Bone marrow (tissue), 2 donors: ENCODE measurements at places on chromosomes 16 and 17.

DNA sequence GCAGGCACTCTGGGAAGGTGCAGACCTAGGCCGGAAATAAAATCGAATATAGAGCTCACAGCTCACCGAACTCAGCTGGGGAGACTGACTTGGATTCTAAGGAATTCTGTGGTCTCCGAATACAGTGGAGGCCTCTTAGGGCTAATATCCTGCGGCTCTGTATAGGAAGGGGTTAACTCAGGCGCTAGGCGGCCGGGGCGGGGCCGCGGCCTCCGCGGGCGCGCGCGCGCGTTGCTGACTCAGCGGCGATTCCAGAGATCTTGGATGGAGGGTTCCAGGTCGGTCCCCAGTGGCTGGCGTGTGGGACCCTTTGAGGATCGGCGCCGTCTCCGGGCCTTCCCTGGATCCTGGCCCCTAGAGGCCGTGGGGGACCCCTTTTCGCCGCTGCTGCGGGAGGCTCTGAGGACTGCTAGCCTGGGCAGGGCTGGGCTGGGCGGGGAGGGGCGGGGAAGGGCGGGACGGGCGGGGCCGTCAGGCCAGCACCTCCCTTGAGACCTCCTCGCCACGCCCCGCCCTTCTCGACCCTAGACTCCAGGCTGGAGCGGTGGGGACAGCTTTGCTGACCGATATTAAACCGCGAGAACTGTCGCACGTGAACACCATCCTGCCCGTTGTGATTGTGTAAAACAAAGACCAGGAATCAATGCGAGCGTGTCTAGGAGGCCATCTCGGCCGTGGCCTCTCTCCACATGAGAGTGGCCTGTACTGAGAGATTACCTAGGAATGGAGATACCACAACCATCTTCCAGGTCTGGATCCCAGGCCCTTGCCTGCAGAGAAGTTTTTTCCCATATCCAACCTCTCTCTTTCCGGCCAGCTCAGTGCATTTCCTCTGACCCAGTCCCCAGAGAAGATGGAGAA, 1.4 kb upstream of the PLEKHH3 start:
- peak; percentile 76 for DNase-seq

DNA sequence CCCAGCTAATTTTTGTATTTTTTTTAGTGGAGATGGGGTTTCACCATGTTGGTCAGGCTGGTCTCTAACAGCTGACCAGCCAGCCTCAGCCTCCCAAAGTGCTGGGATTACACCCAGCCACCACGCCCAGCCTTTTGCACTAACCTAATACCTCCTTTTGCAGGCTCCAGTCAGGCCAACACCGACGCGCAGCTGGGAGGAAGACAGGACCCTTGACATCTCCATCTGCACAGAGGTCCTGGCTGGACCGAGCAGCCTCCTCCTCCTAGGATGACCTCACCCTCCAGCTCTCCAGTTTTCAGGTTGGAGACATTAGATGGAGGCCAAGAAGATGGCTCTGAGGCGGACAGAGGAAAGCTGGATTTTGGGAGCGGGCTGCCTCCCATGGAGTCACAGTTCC, 2.0 kb downstream of the TRPV2 start:
- DNase-seq, result no peak

DNA sequence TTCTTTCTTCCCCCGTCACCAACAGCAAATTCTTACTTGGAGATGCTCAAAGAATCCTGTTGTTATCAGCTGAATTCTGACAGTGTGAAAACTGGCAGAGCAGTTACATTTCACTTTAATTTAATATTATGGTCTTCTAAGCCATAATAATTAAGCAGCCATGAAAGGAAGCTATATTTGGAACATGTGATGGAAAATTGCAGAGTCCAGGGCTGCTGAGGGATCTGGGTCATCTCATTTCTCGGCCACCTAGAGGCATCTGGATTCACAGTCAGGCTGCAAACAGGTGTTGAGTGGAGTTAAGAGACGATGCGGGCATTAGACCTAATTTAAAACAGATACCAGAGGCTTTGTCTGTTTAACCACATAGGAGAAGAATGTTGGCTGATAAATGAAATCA, 38.4 kb downstream of the CHD9NB start:
- DNase-seq, result no peak

DNA sequence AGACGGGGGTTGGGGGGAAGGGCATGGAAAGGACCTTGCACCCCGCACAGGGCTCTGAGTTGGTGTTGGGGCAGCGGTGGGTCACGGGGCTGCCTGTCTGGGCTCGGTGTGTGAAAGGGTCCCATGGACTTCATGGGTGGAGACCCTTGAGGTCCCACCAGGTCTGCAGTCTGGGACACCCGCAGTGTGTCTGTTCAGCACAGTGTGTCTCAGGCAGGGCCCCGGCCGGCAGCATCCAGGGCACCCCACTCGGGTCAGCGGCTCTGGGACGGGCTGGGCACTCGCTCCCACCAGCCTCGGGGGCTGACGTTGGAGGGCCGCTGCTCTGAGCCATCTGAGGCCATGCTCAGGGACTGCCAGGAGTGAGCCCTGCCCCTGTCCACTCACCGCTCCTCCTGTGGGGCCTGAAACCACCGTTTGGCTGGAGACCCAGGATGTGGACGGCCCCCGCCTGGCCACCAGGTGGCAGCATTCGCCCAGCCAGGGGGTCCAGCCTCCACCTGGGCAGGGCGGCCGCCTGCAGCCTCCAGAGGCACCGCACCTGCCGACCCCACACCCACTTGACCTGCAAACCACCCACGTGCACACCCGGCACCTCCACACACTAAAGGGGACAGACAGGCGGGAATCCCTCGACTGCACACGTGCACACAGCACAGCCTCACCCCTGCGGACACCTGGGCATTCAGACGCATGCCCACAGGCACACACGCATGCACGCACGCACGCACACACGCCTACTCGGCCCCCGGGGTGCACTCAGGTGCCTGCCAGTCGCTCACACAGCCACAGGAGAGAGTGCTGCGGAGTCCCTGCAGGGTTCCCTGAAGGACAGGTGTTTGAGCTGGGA, 10.1 kb upstream of the ZFPM1 start:
- no peak for DNase-seq

DNA sequence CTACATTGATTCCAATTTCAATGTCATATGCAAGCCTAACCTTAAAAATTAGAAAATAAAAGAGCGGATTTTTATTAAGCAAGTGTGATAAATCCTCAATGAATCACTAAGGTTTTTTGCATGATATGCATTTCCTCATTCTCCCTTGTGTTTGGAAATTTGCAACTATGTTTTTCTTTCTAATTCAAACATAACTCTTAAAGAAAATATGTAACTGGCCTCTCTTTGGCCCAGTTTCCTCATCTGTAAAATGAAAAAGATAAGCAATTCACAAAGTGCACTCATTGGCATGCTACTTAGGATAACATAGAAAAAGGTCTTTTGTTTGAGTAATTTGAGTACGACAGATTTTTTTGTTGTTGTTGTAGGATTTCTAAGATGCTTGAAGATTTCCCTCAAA, 295.5 kb downstream of the CDH11 start:
- no peak for DNase-seq

GRCh38 chr17:74754832-74755231, 6.4 kb downstream of the NHERF1 start:
- no peak for DNase-seq

DNA sequence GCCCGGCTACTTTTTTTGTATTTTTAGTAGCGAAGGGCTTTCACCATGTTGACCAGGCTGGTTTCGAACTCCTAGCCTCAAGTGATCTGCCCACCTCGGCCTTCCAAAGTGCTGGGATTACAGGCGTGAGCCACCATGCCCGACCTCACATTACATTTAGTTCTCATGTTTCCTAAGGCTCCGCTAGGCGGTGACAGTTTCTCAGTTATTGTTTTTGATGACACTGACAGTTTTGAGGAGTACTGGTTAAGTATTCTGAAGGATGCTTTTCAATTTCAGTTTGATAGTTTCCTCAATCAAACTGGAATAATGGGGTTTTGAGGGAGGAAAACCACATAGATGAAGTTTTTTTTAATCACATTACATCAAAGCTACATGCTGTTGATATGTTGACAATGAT, 1028.5 kb downstream of the CDH8 start:
- no peak for DNase-seq

DNA sequence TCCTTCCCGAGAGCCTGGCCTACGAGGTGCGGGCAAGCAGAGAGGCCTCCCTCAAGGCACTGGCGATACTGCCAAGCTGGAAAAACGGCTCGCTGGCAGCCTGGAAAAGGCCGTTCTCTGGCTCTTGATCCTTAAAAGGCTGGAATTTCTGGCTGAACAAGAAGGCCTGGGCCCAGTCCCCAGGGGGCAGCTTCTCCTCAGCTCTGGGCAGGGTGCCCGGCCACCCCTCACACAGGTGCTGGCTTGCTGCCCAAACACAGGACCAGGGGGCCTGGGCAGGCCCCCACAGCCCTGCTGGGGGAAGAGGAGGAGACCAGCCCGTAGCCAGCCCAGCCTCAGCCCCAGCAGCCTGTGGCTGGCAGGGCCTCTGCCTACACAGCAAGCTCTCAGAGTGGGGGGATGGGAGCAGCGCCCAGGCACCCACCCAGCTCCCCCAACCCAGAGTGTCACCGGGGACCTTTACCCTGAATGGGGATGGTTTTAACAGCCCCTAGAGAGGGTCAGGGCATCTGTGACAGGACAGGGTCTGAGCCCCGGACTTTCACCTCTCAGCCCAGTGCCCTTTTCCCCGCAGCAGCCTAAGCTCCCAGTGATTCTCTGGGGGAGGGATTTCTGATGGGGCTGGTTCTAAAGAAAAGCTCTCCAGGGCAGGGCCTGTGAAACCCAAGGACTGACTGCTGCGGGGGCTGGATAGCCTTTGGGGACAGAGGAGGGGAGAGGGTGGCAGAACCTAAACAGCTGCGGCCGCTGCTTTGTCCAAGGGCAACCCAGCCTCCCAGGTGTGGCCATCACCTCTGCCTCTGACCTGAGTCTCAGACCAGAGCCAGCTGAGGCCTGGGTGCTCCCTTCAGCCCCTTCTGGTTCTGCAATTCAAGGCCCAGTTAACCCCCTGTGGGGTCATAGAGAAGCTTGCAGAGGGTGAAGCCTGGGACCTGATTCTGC, 38.6 kb upstream of the TOB1 start:
- DNase-seq, result no peak

GRCh38 chr16:85690469-85691064, 1.8 kb upstream of the GINS2 start:
- no peak for DNase-seq

DNA sequence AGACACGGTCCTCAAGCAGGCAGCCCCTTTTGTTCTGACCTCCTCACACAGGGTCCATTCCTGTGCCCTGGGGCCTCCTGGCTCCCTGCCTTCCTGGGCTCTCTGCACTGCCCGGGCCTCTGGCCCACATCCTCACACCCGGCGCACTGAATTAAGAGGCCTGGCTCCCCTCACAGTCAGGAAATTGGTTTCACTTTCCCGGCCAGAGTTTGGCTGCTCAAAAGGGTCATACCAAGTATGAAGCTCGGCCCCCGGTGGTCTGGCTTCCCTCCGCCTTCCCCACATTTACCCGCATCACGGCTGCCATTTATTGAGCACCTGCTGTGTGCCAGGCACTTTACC, 220.0 kb downstream of the NTN1 start:
- no peak for DNase-seq

DNA sequence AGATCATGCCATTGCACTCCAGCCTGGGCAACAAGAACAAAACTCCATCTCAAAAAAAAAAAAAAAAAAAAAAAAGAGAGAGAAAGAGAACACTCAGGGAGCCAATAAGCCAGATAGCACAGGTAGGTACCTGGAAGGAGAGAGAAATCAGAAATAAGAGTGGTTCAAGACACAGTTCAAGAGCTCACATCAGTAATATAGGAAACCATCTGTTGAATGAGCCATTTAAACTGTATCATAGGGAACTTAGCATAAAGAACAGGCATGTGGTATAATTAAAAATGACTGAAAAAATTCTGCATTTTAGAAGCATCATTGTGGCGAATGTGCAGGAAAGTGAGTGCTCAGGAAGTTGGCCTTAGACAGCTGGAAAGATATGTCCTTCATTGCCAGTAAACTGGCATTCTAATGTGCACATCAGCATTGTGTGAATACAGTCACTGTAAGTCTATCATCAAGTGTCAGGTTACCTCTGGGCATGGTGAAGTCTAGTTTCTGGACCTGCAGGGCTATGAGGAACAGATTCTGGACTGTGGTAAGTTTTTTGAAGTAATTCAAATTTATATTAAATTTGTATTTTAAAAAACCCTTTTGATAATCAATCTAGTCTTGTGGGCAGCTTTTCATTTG, 20.4 kb downstream of the KRT12 start:
- no peak for DNase-seq

DNA sequence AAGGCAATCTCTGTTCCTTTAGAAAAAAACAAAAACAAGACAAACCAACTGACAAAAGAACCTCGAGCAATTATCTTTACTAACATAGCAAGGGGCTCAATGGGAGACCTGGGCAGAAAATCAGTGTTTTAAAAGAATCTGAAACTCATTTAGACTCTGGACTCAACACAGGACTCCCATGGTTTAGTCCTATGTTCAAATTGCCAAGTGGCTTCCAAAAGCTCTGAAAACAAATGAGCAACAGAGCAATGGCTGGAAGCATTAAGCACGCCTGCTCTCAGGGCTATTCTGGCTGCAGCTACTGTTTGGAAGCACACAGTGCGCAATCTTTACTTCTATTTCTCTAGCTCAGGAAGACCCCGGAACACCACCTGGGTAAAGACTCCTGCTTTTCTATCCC, 162.0 kb downstream of the AATF start:
- no peak for DNase-seq
